ENCODE measurements at places on chromosomes 12 and 14. TPM values are rescaled to one million over a fixed set of nuclear protein-coding genes. Genes with fewer than 3 reads are reported as not detected.
A peak's percentile ranks its signal among the peaks of the same experiment; 100 is the strongest.

DNA sequence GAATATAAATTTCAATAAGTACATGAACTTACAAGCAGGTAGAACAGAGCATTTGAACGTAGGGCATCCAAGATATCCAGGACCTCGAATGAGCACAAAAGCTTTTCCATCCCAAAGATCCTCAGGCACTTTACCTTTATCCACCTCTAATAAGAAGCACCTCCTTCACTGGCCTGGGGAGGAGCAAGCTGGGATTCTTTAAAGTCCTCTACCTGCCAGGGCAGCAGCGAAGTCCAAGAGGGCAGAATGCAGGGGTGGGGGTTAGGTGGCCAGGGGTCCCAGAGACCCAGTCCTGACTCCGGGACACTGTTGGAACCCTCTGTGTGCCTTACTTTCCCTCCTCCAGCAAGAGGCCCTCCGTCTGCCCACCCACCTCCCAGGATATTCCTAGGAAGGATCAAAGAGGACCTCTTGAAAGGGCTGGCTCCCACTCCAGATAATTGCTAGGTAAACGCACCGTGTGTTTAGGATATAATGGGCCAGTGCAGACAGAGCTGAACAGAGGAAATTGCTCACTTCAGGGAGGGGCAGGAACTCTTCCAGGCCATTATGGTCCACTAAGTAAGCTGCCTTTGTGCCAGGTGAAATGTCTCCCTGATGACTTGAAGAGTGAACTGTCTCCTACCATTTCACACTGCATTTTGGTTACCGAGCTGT is 68.1 kb downstream of the TTC9 start:
- DNase-seq = no peak

DNA sequence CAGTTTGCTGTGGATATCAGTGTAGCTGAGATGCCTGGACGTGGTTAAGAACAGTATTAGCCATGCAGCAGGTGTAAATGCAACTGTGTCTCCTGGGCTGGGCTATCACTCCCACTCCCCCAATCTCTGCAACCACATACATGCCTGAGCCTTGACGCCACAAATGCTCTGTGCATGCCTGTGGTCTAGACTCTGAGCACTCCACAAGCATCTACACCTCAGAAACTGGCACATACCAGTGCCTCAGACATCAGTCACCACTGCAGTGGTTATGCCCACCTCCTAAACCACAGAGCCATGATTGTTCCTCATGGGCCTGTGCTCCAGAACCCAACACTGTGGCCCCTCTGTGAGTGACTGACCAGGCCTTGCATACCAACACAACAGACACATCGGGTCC is 226.8 kb upstream of the ALG10 start:
- DNase-seq = no peak

- DNase-seq = no peak
Observed at GRCh38 chr14:47526591-47527244, 148.7 kb downstream of the MDGA2 start.

DNA sequence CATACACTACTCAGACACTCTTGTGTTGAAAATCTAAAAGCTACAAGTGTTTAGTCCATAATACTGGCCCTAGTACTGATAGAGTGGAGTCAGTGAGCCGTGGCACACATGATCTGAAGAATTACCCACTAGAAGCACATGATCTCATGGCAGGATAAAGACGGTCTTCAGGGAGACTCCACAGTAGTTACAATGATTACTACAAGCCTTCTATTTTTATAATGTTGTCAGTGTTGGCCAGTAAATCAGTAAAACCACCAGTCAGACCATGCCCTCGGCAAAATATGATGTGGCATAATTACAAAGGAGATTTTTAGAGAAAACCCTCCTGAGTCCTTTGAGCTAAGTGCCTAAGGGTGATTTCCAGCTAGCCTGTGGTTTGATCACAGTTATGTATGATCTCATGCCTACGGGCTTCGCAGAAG is 114.9 kb downstream of the PDZRN4 start:
- DNase-seq = no peak

DNA sequence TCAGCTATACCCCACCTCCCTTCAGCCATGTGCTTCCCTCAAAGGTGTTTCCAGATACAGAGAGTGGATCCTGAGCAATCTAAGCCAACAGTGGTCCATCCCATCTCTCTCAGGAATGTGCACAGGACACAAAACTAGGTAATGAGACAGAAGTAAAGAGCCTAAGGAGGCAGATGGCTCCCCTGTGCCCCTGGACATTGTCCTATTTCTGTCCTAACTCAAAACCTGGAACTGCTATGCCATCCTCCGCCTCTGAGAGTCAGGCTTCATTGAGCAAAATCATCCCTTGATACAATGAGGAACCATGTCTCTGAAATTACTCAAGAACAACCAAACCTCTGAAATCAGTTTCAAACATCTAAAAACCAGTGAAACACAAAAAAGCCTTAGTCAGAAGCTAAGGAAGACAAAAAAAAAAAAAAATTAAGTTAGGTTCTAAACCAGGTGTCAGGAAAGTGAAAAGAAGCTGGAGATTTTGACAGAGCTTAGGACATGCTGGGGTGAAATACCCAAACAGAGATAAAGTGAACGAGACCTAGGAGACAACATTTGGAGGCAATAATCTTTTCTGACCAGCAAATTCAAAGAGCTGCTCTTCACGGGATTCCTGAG is 200.3 kb upstream of the PLEKHG7 start:
- DNase-seq = peak; percentile 12

GPRC5D gene
- total RNA-seq = not detected

EXOC3L4 gene
- total RNA-seq = not detected

HOMEZ gene
- total RNA-seq = 3.1 TPM

All from lung microvascular endothelial cell (primary cell).